ENCODE measurements at places on chromosomes 5 and 9.

- DNase-seq, result no peak
These were observed 3.3 kb downstream of the RXRA start for GRCh38 chr9:134329576-134329855.

- no peak for DNase-seq
These were observed 90.7 kb downstream of the CAMSAP1 start for GRCh38 chr9:135816651-135816970.

DNA sequence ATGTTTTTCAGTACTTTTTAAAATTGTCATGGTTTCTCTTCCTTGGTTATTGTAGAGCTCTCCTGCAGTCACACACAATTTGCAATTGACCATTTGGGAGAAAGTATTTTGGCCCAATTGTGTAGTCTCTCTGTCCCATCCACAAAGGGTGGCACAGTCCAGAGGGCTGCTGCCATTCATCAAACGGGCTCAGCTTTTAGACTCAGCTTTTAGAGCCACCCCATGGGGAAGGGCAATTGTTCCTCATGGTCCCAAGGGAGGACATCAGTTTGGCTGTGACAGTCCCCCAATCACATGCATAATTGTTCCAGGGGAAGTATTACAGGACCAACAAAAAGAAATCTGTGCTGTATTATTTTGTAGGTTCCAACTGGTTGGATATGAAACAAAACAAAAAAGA, 207.6 kb downstream of the ZNF462 start:
- DNase-seq, result no peak

DNA sequence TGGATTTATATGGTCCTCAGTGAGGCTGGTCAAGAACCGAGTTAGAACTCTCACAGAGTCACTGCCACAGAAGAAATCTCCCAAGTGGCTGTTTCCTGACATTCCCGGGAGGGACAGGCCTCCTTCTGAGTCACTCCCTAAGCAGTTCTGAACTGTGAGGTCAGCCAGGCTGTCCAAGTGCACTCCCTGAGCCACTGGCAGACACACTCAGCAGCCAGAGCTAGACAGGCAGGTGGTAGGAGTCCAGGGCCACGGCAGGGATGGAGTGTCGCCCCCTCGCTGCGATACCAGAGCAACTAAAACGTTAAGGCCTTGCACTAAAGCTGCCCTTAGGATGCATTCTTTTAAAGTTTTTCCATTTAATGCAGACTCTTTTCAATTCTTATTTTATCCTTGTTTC, 3.4 kb downstream of the IL4 start:
- peak; percentile 36 for DNase-seq

- no peak for DNase-seq
These were observed 361.6 kb downstream of the NPR3 start for GRCh38 chr5:33072726-33073125.

- DNase-seq, result no peak
These were observed 9.6 kb downstream of the NCS1 start for GRCh38 chr9:130181678-130182380.

DNA sequence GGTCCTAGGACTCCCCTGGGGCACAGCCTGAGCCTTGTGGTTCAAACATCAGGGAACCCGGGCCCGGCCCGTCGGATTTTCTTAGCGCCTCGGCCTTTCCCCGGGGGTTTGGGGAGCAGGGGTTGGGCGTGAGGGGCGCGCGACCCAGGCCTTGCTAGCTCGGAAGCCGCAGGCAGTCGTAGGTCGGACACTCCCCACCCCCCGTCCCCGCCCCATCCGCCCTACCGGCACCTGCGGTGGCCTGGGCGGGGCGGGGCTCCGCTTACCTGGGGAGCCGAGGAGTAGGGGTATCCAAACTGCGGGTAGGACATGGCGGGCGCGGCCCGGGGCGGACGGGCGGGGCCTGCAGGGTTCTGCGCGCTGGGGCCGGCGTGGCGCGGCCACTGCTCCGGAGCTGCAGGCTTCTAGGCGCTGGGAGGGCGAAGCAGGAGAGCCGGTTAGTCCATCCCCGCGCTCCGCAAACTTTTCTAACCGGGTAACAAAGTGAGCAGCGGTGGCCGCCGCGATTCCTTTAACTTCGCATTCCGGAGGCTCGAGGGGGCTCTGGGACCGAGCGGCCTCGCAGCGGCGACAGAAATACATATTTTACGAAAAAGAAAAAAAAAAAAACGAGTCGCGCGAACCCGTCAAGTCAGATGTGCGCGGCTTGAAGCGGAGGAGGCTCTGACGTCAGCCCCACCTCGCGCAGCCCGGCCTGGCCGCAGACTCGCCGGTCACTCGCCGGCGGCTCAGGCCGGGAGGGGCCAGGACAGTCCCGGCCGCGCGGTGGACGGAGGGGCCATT, at the start of gene IRX4:
IRX4 (minus strand) TSS at position 589 of the 783 bp plus-strand sequence; CDS start at position 311, 278 bp downstream.
- no peak for DNase-seq

DNA sequence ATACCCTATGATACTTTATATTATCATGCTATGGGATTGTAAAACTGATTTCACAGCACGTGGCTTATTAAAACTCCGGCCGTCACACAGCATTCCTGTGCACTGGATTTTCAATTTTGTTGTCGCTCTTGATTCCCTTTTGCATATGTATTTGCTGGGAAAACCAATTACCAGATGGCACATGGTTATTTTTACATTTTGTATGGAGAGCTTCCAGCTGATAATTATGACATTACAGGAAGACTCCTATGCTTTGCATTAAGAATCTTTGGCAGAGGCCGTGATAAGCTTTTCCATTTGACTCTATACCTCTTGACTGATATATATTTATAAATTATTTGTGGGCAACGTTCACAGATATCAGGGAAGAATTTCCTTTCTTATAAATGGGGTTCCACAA, 381.2 kb upstream of the RORB start:
- DNase-seq, result no peak

DNA sequence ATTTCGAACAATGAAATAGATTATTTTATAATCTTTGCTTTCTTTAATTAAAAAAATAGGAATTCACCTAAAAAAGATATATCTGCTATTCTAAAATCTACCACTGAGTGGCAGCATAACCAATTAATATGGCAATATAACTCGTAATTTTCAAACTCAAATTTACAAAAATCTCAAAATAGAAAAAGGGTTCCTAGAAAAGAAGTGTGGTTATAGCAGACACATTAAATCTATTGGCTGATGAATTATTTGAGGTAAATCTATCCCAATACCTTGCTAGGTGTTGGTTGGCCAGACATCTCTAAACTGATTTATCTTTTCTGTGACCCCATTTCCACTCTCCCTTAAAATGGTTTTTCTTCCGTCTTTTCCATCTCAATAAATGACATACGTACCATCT, 30.2 kb upstream of the NRG2 start:
- no peak for DNase-seq

- no peak for DNase-seq
These were observed 18.3 kb upstream of the STOM start for GRCh38 chr9:121388140-121388905.

DNA sequence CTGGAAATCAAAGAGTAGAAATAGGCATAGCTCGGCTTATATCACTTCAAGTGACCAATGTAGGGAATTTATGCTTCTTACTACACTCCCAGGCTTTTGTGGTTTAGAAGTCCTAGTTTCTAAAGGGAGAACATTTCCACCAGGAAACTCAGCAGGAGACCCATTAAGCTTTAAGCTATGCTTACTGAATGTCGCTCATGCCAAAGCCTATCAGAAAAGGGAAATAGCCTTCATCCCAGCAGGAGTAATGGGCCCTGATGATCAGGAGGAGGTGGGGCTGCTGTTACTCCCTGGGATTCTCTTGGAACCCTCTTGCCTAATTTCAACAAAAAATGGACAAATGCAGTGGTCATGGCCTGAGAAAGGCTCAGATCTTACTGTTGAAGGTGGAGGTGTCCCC, 54.5 kb upstream of the SEMA6A start:
- no peak for DNase-seq

DNA sequence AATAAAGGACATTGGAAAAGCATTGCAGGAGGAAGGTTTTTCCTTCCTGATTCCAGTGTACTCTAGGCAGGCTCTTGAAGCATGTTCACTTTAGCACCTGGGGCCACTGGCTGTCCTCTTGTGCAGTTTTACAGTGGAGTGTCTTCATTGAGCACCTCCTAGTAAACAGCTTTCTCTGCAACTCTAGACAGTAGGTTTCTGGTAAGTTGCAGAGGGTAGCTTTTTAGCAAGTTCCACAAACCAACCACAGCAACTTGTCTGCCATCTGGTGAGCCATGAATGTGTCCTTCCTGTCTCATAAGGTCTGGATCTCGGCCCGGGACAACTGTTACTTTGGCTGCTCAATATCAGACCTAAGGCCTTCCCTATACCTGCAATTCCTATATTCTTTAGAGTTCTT, 488.0 kb downstream of the MAN2A1 start:
- DNase-seq, result no peak

DNA sequence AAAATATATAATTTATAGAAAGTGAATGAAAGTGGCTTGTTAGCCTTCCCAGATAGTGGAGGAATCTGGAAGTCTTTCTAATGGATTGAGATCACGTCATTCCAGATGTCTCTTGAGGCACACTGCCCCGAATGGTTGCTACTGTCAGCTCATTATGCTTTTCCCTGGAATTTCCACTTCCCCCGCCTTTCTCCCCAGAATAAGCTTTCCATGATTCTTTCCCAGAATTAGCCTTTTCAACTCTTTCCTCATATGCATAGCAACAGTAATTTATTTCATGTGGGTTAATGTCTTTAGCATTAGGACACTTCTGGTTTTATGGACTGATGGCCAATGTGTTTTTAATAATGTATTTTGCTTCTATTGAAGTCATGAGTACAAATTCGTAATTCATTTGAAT, 81.5 kb downstream of the PALM2AKAP2 start:
- DNase-seq, result no peak

- no peak for DNase-seq
These were observed 1032.7 kb downstream of the NR2F1-AS1 start for GRCh38 chr5:92548346-92548745.

- no peak for DNase-seq
These were observed 136.4 kb downstream of the KDM4C start for GRCh38 chr9:6894135-6894534.

- DNase-seq, result no peak
These were observed 8.4 kb upstream of the SLC6A3 start for GRCh38 chr5:1453613-1454012.

DNA sequence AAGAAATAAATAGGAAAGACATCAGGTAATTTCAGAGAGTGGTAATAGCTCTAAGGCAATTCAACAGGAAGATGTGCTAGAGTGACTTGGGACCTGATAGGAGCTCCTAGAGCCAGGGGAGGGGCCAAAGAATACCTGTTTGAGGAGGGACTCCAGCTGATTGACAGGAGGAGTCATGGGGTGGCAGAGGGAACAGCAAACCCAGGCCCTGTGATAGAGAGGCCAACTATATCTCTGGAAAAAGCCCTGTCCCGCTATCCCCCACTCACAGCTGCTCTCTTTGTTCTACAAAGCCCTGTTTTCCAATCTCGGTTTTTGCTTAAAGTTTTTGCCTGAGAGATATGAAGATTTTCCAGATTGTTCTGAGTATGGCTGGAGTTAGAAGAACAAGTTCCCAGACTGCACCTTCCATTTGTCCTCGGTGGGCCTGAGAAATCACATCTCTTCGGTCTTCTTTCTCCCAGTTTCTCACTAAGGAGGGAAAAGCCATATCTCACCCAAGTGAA, 9.0 kb upstream of the NSD1 start:
- DNase-seq, result no peak

DNA sequence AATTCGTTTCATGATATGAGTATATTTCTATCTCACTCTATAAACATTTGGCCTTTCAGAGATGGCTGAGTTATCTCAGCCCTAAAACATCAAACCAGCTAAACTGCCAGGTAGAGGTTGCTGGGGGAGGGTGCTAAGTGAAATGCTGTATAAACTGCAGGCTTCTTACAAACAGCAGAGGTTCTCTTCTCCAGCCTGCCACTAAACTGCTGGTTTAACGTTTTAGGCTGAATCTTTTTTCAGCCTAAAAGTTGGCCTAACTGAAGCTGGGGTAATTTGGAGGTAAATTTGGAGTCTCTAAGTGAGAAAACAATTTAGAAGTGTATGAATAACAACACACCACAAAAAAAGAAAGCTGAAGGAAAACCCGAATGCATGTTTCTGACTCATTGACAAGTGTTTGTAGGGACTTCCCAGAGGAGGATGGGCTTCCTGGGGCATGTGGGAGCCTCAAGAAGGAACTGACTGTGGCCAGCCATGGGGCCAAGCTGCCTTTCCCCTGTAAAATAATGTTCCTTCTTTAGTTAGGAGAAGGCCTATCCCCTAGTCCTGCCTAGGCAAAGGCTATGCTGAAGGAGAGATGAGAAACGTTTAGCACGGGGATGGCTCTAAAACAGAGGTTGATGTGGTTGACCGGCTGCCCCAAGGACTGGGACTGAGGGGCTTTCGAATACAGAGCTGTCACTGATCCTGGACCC, 44.3 kb downstream of the SLC28A3 start:
- no peak for DNase-seq

DNA sequence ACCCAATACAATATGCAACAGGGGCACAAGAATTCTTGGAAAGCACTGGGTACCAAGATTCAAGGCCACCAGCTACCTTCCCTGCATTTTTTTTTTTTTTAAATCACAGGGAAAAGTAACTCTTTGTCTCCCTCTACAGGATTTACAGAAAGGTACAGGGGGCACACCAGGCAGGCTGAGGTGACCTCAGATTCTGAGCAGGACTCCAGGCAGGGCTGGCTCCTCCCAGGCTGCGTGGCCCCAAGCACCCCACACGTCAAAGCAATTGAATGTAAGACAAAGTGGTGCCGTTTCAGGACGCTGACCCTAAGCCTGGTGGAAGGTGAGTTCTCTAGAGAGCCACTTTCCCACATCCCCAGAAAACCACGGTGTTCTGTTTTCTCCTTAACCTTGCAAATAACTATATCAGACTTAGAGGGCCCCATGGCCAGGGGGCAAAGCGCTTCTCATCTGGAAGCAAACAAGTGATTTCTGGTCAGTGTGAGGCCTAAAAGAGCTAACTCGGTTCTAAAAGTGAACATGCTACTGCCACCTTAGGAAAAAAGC, 222.6 kb downstream of the ROR2 start:
- DNase-seq, result no peak

- no peak for DNase-seq
These were observed 22.4 kb upstream of the ANGPTL2 start for GRCh38 chr9:127144670-127145445.

DNA sequence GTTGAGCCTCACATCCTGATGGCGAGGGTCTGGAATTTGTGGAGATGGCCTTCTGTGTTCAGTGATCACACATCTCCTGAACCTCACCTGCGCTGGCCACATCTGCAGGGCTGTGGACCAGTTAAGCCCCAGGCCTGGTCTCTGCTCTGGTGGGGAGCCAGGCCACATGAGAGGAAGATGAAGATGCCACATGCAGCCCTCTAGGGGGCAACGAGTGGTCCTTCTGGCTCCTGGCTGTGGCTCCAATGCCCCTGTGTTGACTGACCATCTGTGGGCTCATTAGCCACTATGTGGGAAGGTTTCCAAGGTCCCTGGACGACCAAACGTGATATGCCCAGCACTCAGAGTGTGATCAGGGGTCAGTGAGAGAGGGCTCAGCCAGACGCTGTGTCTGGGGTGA, 203.0 kb downstream of the HSPA4 start:
- no peak for DNase-seq
